Activated T-helper 17 cell treated with anti-CD3 and anti-CD28 coated beads, Interleukin-2, amount 50 U/mL, for 72 hours (primary cell): ENCODE measurements at places on chromosomes 12 and 14.

- no peak for ATAC-seq
These were observed 4.3 kb upstream of the PTGDR start for GRCh38 chr14:52263190-52263589.

GRCh38 chr14:89129570-89129969, 287.5 kb downstream of the FOXN3 start:
- ATAC-seq = no peak

DNA sequence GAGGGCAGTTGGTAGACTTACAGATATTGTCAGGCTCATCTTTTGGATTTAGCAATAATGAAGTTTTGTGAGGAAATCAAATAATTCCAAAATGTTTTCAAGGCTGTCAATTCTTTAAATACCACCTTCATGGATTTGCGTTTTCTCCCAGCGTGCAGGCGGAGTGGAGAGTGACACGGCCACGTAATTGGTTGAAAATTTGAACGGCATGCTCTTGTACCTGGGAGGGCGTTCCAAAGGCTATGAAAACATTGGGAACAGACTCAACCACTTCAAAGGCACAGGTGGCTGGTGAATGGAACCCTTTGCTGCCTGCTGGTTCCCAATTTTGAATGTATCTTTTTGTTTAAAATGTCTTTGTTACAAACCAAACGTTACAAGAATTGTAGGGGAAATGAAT, 12.4 kb downstream of the SMIM41 start:
- no peak for ATAC-seq

DNA sequence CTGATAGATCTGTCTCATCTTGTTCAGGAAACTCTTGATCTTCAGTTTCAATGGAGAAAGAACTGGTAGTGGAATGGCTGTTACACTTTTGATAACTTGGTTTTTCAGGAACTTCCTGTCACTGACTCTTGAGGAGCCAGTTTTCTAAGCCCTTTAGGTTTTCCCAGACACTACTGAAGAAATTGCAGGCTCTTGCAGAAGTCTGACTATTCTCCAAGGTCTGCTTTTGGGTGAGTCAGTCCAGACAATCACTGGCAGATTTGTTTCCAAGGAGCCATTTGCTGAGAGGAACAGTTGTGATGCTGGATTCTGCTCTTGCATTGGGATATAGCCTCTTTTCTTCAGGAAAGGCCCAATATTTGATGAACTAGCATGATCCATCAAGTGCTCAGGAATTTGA, 468.0 kb downstream of the FUT8 start:
- ATAC-seq = no peak

DNA sequence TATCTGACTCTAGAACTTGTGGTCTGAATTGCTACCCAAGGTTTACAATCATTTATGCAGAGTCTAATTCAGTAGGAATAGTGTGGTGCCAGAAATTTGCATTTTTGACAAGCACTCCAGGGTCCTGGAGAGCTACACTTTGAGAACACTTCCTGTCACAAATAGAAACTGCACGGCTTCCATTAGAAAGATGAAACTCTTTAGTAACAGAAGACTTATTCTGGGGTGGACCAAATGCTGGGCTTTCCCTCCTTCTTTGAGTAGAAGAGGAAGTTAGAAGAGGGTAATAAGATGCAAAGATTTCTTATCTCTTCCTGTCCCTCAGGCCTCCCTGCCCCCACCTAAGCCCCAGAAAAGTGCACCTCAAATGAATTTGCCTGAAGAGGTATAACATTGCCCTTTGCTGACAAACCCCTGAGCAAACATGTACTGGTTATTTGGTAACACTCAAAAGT, 28.4 kb downstream of the DGLUCY start:
- ATAC-seq = peak; percentile 33
